Hematopoietic multipotent progenitor cell (in vitro differentiated cells): ENCODE measurements at places on chromosomes 5 and 9. TPM values are rescaled to one million over a fixed set of nuclear protein-coding genes. Genes with fewer than 3 reads are reported as not detected.

DNA sequence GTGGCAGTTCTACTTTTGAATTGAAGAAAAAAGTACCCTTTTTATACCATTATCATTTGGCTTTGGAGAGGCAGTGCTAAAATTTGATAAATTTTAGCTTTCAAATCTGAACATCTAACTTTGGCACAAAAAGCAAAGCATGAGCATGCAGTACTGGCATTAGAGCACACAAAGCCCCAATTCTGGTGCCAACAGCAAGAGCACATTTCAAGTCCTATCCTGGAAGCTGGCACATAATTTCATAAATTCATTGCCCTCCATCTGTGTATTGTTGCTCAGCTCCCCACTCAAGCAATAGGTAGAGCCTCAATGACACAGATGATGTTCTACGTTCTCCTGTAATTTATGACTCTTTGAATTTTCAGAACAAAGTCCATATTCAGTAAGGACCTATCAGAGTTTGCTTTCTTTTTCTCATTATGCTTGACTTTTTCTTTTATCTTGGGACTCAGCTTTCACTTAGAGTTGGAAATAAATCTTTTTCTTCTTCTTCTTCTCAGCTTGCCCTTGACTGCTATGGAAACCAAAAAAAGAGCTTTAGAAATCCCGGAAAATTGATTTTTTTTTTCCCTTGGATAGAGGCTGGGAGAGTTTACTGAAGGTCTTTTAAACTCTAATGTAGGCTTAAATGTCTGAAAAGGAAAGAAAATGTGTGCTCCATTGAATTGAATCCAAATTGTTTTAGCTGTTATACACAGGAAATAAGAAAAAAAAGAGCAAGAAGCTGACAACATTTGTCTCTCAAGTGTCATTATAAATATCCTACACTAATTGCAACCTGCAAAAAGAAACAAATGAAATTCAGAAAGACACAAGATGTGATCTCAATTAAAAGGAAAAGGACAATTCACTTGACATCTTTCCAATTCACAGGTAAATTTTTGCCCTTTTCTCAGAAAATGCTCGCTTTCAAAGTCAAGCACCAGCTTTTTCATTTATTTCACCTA is 380.8 kb upstream of the CDH18 start:
- no peak for DNase-seq

GRCh38 chr5:72436796-72437471 is 70.3 kb downstream of the ZNF366 start:
- no peak for DNase-seq

The GRIA1 gene
- not detected for total RNA-seq

The PCDHB6 gene
- total RNA-seq, result not detected

DNA sequence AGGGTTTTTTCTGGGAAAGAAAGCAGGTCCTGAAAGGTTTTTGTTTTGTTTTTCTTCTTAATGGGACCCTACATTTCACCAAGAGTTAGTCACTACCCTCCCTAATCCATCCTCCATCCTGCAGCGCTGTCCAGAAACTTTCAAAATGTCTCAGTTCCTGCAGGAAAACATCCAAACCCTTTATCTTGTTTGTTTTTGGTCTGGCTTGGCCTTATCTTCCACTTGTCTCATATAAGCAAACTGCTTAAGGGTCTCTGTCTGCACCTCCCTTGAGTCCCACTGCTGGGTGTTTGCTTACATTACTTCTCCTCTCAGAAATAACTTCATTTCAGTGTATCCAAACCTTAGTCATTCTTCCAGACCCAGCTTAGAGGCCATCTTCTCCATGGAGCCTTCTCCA is 11.0 kb upstream of the TRAF1 start:
- DNase-seq, result no peak

- DNase-seq, result no peak
Measured at GRCh38 chr5:143155455-143155854, 248.0 kb downstream of the NR3C1 start.

The COL23A1 gene
- 0.27 TPM for total RNA-seq

GRCh38 chr5:22242532-22242931 is 610.6 kb downstream of the CDH12 start:
- no peak for DNase-seq

The HRH2 gene
- 5.1 TPM for total RNA-seq

- no peak for DNase-seq
Measured at GRCh38 chr5:140988100-140988499, 21.8 kb downstream of the PCDHAC2 start.

The GDF9 gene
- total RNA-seq, result 0.54 TPM

DNA sequence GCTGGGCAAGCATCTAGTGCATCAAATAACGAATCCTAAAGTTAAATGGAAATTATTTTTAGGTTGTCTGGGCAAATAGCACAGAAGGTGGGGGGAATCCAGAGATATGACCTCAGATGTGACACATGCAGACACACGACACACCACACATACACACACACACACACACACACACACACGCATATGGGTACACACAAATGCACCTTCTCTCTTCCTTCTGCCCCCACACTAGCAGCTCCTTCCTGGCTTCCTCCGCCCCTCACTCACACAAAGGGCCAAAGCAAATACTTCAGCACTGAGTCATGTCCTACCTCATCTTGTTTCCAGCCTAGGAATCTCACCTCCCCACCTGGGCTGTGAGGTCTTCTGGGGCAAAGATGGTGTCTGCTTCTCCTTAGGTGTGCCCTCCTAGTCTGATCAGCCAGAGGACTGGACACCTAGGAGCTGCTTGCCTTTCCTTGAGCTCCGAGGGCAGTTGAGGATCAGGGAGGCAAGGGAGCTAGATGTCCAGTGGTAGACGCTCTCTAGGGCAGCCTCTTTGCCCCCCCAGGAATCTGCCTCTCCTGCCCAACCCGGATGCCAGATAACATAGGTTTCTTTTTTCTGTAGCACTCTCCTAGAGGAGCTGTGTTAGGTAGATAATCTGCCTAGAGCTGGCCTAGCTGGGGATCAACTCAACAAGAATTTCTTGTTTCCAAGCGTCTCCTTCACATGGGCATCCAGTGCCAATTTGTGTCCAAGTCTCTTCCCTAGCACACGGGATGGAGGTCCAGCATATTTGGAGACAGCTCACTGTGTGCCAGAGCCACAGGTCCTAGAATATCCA is 14.3 kb upstream of the JADE2 start:
- no peak for DNase-seq

The SLC36A3 gene
- total RNA-seq, result not detected

DNA sequence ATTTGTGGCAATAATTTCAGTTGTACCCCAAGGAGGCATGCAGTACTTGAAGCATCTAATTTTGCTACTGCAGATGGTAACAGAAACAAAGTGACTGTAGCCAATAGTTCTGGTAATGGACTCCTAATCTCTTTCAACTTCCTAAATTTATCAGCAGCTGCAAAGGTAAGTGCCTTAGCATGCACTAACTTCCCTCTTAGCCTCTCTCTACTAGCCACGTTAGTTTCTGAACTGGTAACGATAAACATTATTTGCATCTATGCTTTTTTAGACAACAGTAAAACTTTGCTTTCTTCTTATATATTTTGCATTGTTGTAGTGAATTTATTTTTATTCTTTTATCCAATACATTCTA is 6.2 kb upstream of the CKS2 start:
- no peak for DNase-seq

GRCh38 chr5:9045946-9046345 is 499.9 kb downstream of the SEMA5A start:
- no peak for DNase-seq

The PRDM9 gene
- total RNA-seq, result under 0.01 TPM

The PDZD2 gene
- total RNA-seq, result 13.5 TPM

GRCh38 chr9:95130484-95130883 is 187.0 kb downstream of the FANCC start:
- no peak for DNase-seq

The MVB12B gene
- 8.9 TPM for total RNA-seq

DNA sequence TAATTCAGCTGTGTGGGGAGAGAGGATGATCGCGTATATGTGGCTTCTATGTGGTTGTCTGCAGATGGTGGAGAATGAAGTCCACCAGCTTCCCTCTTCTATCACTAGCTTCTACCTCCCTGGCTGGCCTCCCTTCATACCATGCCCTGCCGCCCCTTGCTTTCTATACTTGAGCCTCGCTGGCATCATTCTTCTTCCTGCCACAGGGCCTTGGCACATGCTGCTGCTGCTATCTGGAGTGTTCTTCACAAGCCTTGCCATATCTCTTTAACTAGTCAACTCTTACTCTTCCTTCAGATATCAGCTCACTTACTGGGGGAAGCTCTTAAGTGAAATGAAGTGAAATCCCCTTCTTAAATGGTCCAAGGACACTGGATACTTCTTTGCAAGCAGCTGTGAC is 100.4 kb downstream of the FGF1 start:
- no peak for DNase-seq

- no peak for DNase-seq
Measured at GRCh38 chr9:97220894-97221477, 86.5 kb upstream of the CCDC180 start.

The ARAP3 gene
- 0.27 TPM for total RNA-seq

GRCh38 chr5:101677961-101678360 is 618.1 kb downstream of the SLCO4C1 start:
- no peak for DNase-seq

DNA sequence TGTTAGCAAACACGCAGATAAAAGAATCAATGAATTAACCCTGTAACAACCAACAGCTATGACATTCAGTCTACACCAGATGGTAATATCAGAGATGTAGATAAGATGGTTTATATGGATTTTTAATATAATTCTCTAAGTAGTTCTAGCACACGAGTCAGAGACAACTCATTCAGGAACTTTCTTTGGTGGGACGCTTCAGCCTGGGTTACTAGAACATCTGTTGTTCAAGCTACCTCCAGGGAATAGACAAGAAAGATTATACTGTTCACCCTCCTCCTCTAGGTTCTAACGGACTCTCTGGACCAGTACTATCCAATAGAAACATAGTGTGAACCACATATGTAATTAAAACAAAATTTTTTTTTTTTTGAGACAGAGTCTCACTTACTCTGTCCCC is 73.8 kb downstream of the RAPGEF1 start:
- no peak for DNase-seq

The C9 gene
- total RNA-seq, result not detected

DNA sequence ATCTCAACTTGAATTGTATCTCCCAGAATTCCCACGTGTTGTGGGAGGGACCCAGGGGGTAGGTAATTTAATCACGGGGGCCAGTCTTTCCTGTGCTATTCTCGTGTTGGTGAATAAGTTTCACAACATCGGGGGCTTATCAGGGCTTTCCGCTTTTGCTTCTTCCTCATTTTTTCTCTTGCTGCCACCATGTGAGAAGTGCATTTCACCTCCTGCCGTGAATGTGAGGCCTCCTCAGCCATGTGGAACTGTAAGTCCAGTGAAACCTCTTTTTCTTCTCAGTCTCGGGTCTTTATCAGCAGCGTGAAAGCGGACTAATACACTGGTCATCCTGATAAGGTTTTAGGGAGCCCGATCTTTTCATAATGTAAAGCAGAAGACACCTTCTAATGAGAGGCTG is 687.0 kb upstream of the FTMT start:
- DNase-seq, result peak; percentile 71

- DNase-seq, result no peak
Measured at GRCh38 chr9:131815970-131816873, 76.3 kb upstream of the RAPGEF1 start.

DNA sequence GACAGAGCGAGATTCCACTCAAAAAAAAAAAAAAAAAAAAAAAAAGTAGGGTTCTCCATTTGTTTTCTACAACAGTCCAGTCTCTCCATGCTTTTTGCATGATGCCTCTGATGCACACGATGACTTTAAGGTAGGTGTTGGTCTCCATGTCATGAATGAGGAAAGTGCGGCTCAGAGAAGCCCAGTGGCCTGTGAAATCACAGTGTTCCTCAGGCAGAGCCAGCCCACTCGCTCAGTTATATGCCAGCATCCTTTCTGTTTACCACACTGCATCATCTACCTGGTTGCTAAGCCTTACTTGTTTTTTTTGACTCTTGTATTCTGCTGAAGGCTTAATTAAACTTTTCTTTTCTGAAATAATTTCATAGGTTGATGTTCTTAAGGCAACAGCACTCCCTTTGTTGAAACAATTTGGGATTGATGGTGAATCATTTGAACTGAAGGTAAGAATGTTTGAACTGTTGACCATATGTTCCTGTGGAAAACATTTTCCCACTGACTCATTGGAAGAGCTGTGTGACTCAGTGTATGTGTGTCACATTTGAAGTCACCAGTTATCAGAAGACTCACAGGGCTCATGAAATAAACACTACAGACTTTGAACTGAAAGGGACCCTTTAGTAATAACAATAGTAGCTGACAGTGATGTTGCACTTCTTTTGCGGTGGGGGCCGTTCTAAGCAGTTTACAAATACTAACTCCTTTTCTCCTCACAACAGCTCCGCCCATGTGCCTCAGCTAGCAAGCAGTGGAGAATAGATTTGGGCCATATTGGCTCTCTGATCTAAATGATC is 40.2 kb downstream of the RCL1 start:
- DNase-seq, result no peak

- no peak for DNase-seq
Measured at GRCh38 chr9:34590381-34591247, 1.1 kb upstream of the CNTFR start.

GRCh38 chr9:104826911-104827310 is 63.0 kb downstream of the NIPSNAP3B start:
- DNase-seq, result no peak

The CCDC183 gene
- total RNA-seq, result 1.6 TPM

The LTC4S gene
- 8.6 TPM for total RNA-seq

GRCh38 chr5:124036786-124037185 is 524.8 kb downstream of the CSNK1G3 start:
- no peak for DNase-seq

GRCh38 chr9:121550569-121551512 is 51.2 kb upstream of the GGTA1 start:
- DNase-seq, result peak; percentile 91

- DNase-seq, result no peak
Measured at GRCh38 chr9:15349892-15350761, 43.1 kb upstream of the TTC39B start.
